HL-60 (cell line): ENCODE measurements at places on chromosomes 5 and 9.

DNA sequence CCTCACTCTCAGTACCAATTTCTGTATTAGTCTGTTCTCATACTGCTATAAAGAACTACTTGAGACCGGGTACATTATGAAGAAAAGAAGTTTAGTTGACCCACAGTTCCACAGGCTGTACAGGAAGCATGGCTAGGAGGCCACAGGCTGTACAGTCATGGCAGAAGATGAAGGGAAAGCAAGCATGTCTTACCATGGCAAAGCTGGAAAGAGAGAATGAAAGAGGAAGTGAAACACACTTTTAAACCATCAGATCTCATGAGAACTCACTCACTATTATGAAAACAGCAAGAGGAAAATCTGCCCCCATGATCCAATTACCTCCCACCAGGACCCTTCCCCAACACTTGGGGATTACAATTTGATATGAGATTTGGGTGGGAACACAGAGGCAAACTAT, 698.8 kb downstream of the CDH9 start:
- peak; percentile 6 for DNase-seq

DNA sequence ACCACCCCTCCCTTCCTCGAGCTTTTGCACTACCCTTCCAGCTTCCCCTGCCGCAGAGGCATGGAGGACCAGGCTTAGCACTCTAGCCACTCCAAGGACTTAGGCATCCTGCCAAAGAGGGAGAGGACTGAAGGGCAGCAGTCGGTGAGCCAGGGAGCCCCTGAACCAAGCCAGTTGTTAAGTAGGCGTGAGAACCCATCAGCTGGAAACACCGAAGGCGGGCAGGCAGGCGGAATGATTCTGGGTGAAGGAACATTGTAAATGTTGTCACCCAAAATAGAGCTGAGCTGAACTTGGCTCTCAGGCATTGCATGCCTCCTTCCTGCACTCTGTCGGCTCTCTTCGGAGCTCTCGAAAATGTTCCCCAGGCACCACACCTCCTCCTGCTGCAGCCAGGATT, 42.8 kb downstream of the NRG2 start:
- no peak for DNase-seq

- no peak for DNase-seq
Observed at GRCh38 chr9:79287708-79288290, 284.0 kb upstream of the TLE4 start.

- DNase-seq: no peak
Observed at GRCh38 chr5:1420211-1421195, 24.7 kb downstream of the SLC6A3 start.

DNA sequence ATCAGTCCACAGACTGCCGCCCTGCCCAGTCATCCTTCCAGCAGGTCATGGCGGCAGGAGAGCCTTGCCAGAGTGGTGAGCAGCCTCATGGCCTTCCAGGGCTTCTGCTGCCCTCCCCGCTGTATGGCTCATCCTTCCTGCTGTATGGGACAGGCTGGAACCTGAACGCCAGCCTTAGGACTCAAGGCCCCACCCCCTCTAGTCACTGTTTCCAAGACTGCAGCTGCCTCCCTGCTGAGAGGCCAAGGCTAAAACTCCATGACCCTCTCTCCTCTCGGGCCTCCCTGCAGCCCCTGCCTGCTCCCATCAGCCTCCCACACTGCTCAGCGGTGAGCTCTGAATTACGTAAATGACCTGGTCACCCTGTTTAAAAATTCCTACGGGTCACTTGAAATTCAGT, 227.5 kb downstream of the AGTPBP1 start:
- no peak for DNase-seq

DNA sequence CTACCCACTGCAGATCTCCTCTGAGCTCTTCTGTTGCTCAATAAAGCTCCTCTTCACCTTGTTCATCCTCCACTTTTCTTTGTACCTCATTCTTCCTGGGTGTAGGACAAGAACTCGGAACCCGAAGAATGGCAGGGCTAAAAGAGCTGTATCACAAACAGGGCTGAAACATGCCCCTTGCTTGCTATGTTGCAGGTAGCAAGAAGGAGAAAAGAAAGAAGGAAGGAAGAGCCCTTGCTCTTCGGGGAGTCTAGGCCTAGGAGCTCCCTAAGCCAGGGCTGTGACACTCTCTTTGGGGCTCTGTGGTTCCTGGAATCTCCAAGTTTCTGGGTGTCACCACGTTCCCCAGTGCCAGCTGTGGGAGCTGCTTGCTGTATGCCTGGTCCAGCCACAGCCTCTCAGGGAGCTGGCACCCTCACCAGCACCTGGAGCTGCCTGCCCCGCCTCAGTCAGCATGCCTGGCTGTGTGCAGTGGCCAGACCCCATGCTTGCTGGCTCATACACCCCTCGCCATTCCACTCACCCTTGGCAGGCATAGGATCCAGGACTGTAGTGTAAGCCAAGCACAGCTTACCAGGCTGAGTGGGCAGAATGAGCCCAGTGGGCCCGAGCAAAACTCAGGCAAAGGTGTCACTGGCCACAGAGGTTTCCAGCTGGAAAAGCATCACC, 274.8 kb upstream of the ADRA1B start:
- no peak for DNase-seq

- no peak for DNase-seq
Observed at GRCh38 chr5:150313501-150313900, 10.8 kb upstream of the ARSI start.
